ENCODE measurements at places on chromosomes 1 and 21.

DNA sequence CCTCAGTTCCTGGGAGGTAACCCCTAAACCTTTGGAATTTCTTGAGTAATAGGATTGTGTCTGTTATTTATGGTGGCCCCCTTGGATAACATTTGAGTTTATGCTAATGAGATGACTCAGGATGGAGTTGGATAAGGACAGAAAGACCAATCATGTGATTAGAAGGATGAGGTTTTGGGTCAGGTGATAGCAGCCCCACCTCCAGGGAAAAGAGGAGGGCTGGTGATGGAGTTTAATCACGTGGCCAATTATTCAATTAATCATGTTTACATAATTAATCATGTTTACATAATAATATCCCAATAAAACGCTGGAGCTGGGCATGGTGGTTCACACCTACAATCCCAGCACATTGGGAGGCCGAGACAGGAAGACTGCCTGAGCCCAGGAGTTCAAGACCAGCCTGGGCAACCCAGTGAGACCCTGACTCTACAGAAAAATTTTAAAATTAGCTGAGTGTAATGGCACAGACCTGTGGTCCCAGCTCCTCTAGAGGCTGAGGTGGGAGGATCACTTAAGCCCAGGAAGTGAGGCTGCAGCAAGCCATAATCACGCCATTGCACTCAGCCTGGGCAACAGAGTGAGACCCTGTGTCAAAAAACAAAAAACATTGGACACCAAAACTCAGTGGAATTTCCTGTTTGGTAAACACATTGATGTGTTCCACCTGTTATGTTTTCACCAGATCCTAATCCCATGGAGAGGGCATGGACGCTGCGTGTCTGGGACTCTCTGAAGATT, 73.3 kb downstream of the NUP210L start:
- no peak for DNase-seq

GRCh38 chr1:196399713-196400112, 208.5 kb downstream of the KCNT2 start:
- no peak for DNase-seq

- no peak for DNase-seq
Observed at GRCh38 chr1:212973899-212974298, 23.6 kb downstream of the VASH2 start.

DNA sequence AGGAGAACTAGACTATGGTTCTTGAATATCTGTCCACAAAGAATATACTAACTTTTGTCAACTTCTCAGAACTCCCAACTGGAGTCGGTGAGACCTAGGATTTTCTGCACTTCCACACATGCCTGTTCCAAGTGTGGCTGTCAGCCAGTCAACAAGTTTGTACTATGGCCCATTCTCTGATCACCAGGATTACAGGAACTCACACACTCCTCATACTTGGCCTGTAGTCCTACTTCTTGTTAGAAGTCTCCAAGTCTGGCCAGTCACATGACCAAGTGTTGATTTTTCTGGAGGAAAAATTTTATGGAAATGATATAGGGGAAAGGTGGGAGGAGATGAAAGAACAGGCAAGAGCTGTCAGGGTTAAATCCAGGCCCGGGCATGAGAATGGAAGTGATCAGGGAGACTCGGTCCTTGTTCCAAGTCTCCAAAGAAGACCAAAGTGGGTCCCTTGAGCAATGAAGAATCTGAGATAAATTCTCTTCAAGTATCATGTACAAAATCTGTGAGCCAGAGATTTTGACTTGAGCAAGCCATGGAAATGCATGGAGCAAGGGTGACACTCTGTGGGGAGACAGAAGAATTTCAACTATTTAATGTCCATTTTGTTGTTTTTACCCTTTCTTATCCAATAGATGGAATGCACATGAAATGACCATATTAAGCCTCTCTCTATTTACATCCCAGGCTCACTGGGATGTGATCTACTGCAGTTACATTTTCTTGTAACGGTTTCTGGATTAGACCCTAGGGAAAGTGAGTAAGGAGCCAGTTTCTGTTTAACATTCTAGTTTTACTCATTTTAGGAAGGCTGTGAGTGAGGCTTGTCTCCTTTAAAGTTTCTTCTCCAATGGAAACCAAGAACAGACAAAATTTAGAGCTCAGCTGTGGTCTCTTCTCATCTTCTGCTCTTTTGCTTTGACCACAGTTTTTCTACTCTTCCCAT, 320.9 kb downstream of the ASTN1 start:
- DNase-seq: no peak

GRCh38 chr1:185426848-185427247, 109.8 kb upstream of the IVNS1ABP start:
- no peak for DNase-seq

GRCh38 chr1:82062206-82062605, 261.5 kb downstream of the ADGRL2 start:
- no peak for DNase-seq

DNA sequence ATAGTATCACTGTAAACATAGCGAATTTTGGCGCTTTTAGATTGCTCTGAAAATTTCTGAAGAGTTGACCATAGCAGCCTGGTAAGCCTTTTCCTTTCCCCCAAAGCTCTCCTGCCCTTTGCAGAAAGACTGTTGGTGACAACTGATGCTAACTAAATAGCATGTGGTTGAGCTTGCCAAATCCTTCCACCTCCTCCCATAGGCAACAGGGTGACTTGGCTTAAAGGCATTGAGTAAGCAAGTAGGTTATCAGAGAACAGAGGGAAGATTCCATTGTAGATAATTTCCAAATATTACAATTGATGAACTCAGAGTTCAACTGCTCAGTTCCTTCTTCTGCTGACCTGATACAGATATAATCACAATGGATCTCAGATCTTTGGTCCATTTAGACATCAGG, 19.9 kb upstream of the HMGCL start:
- DNase-seq: no peak

DNA sequence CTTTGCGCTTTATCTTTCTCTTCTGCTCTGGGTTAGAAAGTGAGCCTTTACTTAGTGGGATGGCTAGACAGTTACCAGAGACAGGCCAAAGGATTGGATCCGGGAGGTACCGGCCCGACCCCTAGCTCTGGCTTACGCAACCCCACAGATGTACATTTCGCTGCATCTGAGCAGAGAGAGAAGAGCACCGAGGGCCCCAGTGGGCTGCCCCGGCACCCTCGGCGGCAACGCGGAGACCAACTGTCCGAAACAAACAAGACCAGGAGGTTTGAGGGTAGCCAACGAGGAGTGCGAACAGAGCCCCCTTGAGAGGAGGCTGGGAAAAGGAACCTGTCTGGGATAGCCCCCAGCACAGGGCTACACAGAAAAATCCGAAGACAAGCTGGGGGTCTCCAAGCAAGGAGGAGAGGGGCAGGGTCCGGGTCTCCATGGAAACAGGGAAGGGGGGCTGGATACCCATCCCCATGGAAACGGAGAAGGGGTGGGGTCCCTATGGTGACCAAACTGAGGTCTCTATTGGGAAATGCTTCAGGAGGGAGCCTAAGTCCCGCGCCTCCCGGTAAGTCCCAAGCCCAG, 373 bp downstream of the MTF1 start:
- no peak for DNase-seq

GRCh38 chr1:157819215-157819614, 705 bp downstream of the FCRL1 start:
- no peak for DNase-seq

DNA sequence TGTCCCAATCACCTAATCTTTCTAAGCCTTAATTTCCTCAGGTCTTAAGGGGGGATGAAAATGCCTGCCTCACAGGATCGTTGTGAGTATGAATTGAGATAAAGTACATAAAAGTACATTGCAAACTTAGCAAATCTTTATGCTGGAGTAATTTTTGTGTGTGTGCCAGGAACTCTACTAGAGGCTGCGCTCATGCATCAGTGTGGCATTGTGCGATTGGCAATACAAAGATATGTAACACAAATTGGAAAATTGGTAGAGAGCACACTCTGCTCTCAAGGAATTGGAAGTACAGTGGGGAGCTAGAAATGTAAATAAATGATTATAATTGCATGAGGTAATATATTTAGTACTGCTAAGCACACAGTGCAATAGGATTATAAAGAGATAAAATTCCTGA, 398.3 kb downstream of the DUSP10 start:
- DNase-seq: no peak

- DNase-seq: no peak
Observed at GRCh38 chr1:2861143-2861987, 59.9 kb upstream of the TTC34 start.

DNA sequence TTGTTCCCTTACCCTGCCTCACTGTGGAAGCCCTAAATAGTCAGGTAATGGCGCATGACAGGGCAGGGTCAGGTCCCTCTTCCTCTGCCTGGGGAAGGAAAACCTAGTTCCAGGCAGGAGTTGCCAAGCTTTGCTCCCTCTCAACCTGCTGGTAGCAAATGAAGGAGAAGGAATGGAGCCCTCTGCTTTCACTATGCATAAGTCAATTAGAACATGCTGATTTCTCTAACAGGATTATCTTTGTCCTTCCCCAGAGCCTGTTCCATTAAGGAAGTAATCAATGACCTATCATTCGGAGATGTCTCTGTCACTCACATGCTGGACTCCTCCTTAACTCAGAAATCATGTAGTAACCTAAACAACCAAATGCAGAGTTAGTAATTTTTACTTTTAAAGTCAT, 161.8 kb upstream of the NFIA start:
- DNase-seq: no peak

- no peak for DNase-seq
Observed at GRCh38 chr1:82706741-82707140, 906.0 kb downstream of the ADGRL2 start.

GRCh38 chr1:172601046-172601630, 57.8 kb upstream of the FASLG start:
- no peak for DNase-seq

- peak; percentile 26 for DNase-seq
Observed at GRCh38 chr1:46184920-46185658, 8.8 kb upstream of the P3R3URF start.

DNA sequence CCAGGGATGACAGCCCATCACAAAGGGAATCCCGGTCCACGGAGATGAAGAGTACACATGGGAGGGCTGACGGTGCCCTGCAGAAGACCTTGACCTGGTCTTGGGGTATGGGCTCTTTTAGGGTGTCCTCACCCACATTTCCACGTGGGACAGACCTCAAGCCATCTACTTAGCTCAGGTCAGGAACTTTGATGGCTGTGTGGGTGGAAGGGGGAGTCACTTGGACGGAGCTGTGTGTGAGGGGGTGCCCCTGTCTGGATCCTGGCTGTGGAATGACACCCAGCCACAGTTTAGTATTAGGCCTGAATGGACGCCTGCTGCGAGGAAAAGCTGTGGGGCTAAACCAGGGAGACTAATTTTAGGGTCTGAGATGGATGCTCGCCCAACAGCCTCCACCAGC, 10.9 kb upstream of the MIXL1 start:
- no peak for DNase-seq

- DNase-seq: no peak
Observed at GRCh38 chr1:6243993-6244392, at the start of gene HES3. Gene HES3, plus strand, starts transcription at chr1:6244179. Its CDS starts 187 bp downstream, at chr1:6244366.

DNA sequence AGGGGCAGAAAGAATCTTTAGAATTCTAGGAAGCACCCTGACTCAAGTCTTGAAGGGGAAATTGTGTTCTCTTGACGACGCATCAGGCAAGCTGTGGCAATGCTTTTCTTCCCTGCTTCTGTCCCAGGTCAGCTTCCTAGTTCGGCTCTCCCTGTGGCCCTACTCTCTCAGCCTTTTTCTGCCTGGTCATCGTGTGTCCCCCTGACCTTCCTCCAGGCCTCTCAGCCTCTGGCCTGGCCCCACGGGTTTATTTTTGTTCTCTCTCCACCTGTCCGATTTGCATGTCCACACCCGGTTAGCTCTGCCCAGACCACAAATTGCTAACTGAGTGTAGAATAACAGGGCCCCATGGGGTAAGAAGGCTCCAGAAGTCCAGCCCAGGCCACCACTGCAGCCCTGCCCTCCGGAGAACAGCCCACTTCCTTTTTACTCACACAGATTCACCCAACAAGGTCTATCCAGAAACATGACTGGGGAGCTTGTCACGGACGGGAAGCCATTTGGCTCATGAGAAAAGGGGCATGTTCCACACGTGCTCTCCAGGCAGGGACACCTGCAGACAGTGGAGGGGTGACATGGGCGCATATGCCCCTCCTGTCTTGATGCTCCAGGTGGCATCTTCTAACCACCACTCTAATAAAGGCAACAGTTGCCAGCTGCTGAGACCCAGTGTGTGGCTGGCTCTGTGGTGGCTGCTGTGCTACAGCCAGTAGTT, 9.8 kb downstream of the KCNN3 start:
- DNase-seq: no peak

- no peak for DNase-seq
Observed at GRCh38 chr1:226677027-226678020, 61.8 kb downstream of the ITPKB start.

DNA sequence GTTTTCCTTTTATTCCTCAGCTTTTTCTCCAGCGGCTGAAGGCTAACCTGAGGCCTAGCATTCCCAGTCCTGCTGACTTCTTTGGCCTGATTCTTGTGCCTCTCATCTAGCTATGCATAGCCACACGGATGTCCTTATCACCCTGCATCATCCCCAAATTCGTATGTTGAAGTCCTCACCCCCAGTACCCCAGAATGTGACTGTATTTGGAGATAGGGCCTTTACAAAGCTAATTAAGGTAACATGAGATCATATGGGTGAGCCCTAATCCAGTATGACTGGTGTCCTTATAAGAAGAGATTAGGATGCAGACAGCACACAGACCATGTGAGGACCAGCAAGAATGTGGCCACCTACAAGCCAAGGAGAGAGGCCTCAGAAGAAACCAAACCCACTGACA, 44.6 kb downstream of the CDCP2 start:
- DNase-seq: no peak

- DNase-seq: no peak
Observed at GRCh38 chr1:26554781-26555180, 25.2 kb downstream of the RPS6KA1 start.

DNA sequence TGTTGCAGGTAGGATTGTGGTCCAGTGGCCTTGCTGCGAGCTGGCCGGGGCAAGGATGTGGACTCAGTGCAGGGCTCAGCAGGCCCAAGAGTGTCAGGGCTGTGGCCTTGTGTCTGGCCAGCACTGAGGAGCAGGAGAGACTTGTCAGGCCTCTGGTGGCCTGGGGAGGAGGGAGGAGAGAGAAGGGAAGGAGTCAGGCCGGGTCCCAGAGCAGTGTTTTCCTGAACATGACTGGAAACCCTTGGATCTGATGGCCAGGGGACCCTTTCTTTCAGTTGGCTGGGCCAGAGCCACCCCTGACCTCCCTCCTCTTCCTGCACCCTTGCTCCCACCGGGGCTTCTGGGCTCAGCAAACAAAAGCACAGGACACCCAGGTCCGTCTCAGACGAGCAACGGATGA, 5.1 kb downstream of the IBA57 start:
- DNase-seq: no peak

GRCh38 chr1:168408884-168409283, 128.2 kb downstream of the TBX19 start:
- DNase-seq: peak; percentile 36

- DNase-seq: no peak
Observed at GRCh38 chr1:114015075-114015474, 35.8 kb downstream of the OLFML3 start.

GRCh38 chr1:168636642-168637111, 60.3 kb downstream of the XCL1 start:
- DNase-seq: no peak

- DNase-seq: no peak
Observed at GRCh38 chr1:161676441-161676840, 13.5 kb downstream of the FCGR2B start.

- no peak for DNase-seq
Observed at GRCh38 chr1:97427371-97427770, 493.5 kb downstream of the DPYD start.

Measured in stimulated activated CD8-positive, alpha-beta memory T cell treated with anti-CD3 and anti-CD28 coated beads, Interleukin-2, amount 100 ng/mL, for 48 hours (primary cell).